ENCODE measurements at places on chromosomes 4 and X.

- DNase-seq, result no peak
These were observed 10.8 kb downstream of the HTRA3 start for GRCh38 chr4:8280158-8280875.

GRCh38 chr4:186701273-186701672, 22.4 kb downstream of the FAT1 start:
- no peak for DNase-seq

GRCh38 chrX:40265936-40266335, 168.2 kb upstream of the BCOR start:
- no peak for DNase-seq

GRCh38 chr4:1537410-1538095, 131.3 kb upstream of the NKX1-1 start:
- no peak for DNase-seq

- DNase-seq, result no peak
These were observed 125.8 kb upstream of the EDNRA start for GRCh38 chr4:147355032-147355656.

DNA sequence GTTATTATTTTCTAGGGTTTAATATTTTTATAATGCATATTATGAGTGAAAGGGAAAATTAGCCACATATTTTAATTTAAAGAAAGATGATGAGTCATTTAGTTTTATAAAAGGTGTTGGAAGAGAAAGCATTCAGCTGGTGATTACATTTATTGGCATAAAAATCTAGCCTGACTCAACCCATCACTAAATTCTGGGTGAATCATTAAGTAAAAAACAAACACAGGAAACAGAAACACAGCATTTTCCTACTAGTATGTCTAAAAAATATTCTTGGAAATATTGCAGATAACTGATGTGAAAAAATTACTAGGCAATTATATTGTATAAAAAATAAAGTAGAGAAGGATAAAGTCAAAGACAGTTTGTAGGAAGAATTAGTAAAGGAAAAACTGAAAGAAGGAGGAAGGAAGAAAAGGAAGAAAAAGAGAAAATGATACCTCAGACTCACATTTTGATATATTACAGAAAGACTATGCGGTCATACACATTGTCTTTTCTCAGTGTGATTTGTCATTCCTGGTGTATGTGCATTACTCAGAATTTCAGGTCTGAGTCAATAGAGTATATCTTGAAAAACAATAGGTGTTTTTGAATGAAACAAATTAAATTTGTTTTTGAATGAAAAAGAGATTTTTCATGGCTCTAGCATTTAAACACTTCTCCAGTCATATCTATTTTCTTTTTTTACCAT, 48.0 kb upstream of the SPOCK3 start:
- DNase-seq, result no peak

DNA sequence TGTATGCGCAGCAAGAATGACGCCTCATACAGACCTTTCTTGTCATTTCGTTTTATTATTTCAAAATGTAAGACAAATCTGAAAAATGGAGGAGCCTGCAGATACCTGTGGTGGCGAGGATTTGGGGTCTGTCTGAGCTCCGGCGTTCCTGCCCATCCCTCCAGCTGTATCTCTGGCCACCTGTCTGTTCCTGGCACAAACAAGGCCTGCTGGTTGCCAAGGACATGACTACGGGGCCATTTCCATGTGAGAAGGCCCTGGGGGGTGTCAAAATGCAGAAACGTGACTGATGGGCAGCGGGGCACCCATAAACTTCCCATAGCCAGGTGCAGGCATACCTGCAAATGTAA, 591 bp upstream of the TSPAN7 start:
- DNase-seq, result no peak

DNA sequence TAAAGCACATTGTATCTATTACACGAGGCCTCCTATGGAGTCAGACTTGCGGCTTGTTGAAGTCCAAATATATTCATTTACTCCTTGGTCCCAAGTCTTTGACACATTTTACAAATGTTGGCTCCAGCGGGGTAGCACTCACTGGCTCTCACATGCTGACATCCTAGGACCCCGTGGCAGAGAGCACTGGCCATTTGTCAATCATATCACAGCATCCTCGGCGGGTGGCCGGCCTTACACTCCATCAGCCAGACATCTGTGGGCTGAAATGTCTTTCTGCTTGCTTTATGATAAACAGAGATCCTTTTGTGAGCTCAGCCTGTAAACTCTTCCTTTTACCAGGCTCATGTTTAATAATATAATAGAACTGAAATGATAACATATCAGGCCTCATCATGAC, 25.7 kb upstream of the VCX2 start:
- no peak for DNase-seq

- no peak for DNase-seq
These were observed 2189.1 kb upstream of the AGA start for GRCh38 chr4:179631321-179631720.

DNA sequence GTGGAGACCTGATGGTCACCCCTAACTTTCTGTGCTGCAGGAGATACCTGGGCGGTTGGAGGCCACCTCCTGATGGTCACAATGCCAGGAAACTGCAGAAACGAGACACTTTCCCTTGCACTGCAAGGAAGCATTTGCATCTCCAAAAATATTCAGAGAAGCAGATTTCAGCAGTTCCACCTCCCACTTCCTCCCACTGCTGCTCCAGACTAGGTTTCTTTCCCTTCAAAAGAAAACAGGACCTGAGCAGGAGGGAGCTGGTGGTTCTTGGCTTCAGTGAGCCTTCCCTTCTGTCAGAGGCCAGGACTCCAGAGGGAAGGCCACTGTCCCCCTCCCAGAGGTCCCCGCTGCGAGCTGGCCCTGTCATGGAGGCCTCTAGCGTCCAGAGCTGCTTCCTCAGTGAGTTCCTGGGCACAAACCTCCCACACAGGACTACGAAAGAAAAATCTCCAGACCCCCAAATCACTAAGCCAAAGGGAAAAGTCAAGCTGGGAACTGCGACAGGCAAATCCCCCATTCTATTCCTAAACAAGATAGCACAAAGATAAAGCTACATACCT, 35.9 kb downstream of the GPM6B start:
- DNase-seq, result no peak

GRCh38 chr4:79947386-79947785, 125.6 kb downstream of the ANTXR2 start:
- DNase-seq, result no peak

DNA sequence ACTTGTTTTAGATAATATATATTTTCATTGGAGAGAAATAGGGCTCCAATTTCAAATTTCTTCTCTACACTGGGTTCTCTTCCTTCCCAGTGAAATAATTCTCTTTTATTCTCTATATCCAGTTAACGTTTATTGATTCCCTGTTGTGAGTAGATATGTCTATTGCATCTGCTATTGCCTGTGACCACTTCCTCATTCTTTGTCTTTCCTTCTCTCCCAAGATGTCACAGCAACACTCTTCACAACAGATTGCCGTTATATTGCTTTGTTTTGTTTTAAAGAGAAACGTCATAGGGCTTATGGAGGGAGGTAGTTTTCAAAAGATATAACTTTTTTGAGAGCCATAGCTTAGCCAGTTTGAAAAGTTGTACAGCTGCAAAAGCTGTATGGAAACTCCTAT, 343.8 kb downstream of the ARHGAP24 start:
- DNase-seq, result no peak

- DNase-seq, result no peak
These were observed 219.0 kb upstream of the DKK2 start for GRCh38 chr4:107255114-107255513.

- DNase-seq, result no peak
These were observed at the start of gene SHROOM2 for GRCh38 chrX:9785944-9786797. TSS of gene SHROOM2 (plus strand) at chrX:9786429. CDS start at chrX:9786546, 117 bp downstream.

DNA sequence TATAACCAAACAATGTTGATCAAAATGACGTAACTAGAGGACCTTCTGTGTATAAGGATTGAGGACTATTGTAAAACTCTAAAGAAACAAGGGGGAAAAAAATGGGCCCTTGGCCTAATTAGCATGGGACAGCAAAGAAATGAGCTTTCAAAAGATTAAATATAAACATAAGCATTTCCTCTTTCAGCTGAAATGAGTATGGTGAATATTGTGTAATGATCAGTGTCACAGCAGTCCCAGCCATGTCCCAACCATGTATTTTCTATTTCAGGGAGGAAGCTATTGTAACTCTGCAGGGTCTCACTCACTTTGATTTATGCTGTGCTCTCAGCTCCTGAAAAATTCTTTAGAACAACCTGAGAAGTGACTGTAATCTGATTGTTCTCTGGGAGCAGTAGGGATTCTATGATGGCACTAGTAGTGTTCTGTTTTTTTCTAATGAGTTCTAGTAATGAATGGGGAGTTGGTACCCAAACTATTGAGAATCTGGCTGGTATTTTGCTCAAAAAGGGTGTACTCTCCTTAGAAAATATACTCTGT, 25.8 kb downstream of the ANXA10 start:
- DNase-seq, result no peak

DNA sequence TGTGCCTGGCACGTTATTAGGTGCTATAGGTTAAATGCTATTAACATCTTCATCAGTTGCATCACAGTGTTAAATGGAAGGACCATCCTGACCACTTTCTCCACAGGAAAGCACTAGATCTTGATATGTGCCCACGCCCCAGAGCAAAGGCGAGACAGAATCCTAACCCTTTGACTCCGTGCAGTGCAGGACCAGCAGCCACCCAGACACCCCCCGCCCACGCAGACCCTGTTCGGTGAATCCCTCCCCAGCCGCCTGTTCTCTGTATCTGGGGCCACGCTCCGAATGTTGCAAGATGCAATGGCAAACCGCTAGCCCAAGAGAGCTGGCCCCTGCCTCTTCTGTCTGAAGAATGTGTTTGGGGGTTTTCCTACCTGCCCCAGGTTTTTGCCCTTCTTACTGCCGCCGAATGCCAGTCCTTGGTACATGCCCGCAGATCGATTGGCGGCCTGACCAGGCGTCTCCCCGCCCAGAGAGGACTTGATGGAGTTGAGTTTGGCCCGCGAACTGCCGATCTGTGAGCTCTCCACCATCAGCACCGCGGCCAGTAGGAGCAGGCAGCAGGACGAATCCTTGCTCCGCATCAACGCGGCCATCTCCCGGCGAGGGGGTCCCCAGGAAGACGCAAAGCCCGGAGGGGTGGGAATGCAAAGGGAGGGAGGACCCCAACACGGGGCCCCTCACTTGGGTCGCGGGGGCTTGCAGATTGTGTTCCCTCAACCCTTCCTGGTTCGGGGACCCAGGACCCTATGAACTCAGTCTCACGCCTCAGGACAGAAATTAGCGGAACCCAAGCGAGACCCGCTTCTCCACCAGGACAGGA, 906 bp downstream of the DKK2 start:
- DNase-seq, result no peak

DNA sequence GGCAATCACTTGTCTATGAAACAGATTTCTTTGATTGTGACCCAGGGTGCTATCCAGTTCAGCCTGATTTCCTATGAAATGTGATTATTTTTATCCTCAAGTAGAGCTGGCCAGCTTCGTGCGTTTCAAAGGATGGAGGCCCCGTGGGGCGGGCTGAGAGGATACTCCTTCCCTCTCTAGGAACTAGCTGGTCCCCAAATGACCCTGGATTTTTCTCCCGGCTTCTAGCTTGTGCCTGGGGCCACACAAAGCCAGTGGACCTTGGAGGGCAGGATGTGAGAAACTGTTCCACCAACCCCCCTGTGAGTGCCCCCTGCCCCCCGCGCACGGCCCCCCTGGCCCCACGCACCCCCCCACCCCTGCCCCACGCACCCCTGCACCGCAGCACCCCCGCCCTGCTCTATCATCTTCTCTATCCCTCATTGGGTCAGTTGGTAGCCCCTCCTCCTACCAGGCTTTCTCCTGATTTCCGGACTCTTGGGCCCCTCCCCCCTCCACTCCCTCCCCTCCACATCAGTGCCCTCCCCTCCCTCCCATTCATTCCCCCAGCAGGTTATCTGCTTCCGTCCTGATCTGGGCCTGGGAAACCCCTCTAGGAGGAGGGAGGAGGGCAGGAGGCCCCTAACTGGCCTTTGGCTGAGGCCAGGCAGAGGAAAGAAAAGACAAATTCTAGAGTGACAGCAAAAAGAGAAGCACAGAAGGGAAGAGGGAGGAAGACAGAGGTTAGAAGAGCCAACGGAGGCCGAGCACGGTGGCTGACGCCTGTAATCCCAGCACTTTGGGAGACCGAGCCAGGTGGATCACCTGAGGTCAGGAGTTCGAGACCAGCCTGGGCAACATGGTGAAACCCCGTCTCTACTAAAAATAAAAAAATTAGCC, 3.3 kb downstream of the XPNPEP2 start:
- no peak for DNase-seq

DNA sequence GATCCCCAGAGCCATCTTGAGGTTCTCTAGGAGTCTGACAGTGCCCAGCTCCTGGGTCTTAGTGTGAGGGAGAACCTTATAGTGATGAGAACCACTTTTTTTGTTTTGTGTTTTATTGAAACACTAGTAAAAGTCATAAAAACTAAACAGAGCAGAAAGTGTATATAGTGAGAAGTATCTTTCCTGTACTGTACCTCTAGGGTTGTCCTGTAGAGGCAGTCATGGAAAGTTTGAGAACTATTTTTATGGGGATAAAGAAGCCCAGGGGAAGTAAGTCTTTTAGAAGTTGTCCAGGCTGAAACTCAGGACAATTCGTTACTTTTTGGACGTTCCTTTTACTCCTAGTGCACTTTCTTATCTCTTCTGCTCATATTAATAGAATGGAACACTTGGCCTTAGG, 40.9 kb downstream of the ADH5 start:
- no peak for DNase-seq

- no peak for DNase-seq
These were observed 81.3 kb downstream of the STIM2 start for GRCh38 chr4:26941951-26942350.

GRCh38 chr4:128355305-128355704, 67.7 kb upstream of the PGRMC2 start:
- DNase-seq, result no peak

DNA sequence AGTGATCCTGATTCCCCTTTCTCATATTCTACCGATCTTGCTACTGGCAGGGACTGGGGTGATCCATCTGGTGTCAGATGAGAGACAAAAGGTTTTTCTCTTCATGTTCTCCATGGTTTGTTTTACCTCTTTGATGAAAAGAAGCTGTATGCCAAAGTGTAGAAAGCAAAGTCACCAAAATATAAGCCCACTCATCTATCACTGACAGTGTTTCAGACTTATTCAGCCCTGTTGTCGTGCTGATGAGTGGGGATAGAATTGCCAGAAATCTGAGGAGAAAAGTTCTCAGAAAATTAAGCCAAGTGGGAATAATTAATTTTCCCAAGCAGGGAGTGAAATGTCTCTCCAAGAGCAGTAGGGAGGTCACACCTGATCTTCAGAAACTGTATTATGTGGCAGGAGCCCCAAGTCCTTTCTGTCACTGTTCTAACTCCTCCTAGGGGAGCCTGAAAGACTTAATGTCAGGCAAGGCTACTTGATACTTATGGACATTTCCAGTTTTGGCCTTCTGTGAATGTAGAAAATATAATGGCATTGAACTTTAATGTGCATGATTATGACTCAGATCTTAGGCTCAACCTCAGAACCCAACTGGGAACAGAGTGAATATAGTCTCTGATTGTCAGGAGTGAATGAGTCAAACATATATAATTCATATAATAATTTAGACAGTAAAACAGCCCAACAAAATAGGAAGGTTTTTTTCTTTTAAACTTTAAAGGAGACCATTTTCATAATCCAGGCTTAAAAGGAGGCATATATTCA, 298.1 kb downstream of the ANKRD50 start:
- no peak for DNase-seq

GRCh38 chr4:31020363-31020762, 300.2 kb downstream of the PCDH7 start:
- DNase-seq, result no peak

- DNase-seq, result no peak
These were observed 146.7 kb upstream of the VEGFC start for GRCh38 chr4:176939445-176939844.
